A673 (cell line): ENCODE measurements at places on chromosomes 4 and X. TPM values are rescaled to one million over a fixed set of nuclear protein-coding genes. Genes with fewer than 3 reads are reported as not detected.

- no peaks in the 10 kb centered on the region for H3K4me1 ChIP-seq
- H3K4me3 ChIP-seq: no peak overlapping the region
- H3K27me3 ChIP-seq: peaks cover 21% of the 10 kb centered on the region
- no peak overlapping the region for H3K27ac ChIP-seq
- no peaks in the 10 kb centered on the region for H3K36me3 ChIP-seq
Measured at GRCh38 chr4:99711657-99712056, 54.0 kb upstream of the C4orf54 start.

DNA sequence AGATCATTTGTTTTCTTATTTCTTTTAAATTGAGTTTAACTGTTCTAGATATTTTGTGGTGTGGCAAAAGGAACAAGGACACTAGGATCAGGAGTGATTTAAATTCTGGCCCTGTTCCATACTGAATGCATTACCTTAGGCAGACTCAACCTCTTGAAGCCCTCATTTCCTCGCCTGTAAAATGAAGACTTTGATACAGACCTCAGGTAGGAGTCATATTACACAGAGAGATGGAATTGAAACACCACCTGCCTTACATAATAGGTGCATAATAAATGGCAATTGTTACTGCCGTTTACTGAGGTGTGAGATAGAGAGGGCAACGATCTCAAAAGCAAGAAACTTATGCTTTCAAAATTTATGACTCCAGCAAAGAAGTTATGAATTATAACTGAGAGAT, 28.2 kb upstream of the RASSF6 start:
- H3K4me1 ChIP-seq: no peaks in the 10 kb centered on the region
- no peak for DNase-seq
- no peaks in the 10 kb centered on the region for H3K27me3 ChIP-seq
- H3K27ac ChIP-seq: no peak overlapping the region
- H3K36me3 ChIP-seq: no peaks in the 10 kb centered on the region

DNA sequence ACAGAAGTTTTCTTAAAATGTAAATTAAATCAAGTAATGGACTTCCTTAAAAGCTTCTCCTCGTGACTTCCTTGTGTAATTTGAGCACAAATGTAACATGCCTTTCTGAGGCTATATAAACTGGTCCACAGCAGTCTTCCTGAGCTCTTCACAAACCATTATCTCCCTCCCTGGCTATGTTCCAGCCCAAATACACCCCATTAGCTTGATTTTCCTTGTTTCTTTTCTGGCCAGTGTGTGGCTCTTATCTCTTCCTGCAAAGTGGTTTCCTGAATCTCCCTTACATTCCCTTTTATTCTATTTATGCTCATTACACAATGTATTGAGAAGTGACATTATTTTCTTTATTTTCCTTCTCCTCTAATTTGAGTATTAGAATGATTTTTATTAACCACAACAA, 1085.3 kb upstream of the PCDH10 start:
- no peaks in the 10 kb centered on the region for H3K27me3 ChIP-seq
- H3K36me3 ChIP-seq: no peaks in the 10 kb centered on the region
- no peak overlapping the region for H3K4me3 ChIP-seq
- DNase-seq: peak; percentile 45
- H3K4me1 ChIP-seq: no peaks in the 10 kb centered on the region

- no peaks in the 10 kb centered on the region for H3K4me1 ChIP-seq
- no peaks in the 10 kb centered on the region for H3K36me3 ChIP-seq
- no peaks in the 10 kb centered on the region for H3K27me3 ChIP-seq
- H3K27ac ChIP-seq: no peak overlapping the region
Measured at GRCh38 chr4:38309471-38309870, 349.3 kb downstream of the PTTG2 start.

DNA sequence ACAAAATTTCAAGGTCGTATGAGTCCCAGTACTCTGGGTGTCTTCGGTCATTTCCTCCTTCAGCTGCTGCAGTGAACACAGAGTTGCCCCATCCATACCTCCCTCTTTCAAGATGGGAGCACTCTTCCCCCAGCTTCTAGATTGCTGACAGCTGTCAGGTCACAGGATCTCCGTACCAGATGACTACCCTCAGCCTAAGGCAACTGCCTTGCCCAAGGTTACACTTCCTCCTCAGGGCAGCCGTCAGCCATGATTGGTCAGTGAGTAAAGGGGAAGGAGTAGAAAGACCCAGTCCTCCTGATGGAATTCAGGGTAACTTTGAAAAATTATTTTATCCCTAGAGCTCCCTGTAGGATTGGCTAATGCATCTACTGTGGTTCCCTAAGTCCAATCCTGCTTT, 81.6 kb downstream of the NAF1 start:
- no peaks in the 10 kb centered on the region for H3K4me1 ChIP-seq
- no peaks in the 10 kb centered on the region for H3K36me3 ChIP-seq
- H3K27me3 ChIP-seq: no peaks in the 10 kb centered on the region

DNA sequence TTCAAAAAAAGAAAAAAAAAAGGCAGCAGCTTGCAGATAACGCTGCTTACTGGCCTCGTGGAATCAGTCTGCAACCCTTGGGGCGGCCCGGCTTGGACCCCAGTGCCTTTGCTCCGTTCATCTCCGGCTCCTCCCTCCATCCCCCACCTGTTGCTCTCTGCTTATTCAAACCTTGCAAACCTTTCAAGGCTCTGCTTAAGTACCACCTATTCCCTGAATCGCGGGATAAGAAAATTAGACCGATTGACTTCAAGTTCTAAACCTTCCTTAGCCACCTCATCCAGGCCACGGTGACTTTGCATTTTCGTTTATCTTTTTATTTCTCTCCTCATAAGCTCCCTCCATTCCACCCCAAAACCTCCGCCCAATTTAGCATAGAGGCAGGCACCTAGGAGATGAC, 1.4 kb upstream of the PHKA1 start:
- H3K27ac ChIP-seq: no peak overlapping the region
- no peak for DNase-seq
- no peak overlapping the region for H3K4me3 ChIP-seq
- no peaks in the 10 kb centered on the region for H3K27me3 ChIP-seq
- no peaks in the 10 kb centered on the region for H3K36me3 ChIP-seq

GRCh38 chr4:53618321-53618720, 27.0 kb upstream of the LNX1 start:
- H3K4me1 ChIP-seq: no peaks in the 10 kb centered on the region
- peaks cover 20% of the 10 kb centered on the region for H3K27me3 ChIP-seq
- H3K27ac ChIP-seq: no peak overlapping the region

DNA sequence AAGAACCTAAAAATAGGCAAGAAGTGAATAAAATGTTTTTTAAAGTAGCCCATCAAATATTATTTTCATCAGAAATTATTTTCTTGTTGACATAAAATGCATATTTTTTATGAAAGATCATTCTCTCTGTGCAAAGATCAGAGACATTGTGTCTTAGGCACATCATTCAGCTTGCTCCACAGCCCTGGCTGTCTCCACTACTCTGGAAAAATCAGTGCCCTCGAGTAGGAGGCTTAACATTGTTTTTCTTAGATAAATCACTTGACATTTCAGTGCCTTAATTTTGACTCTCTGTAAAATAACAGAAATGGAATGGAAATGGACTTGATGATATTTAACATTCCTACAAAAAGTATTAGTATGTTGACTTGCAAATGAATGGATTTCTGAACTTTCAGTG, 77.9 kb downstream of the FAT4 start:
- no peak for DNase-seq
- H3K27ac ChIP-seq: peak overlapping the region; percentile 19
- H3K4me1 ChIP-seq: peaks cover 28% of the 10 kb centered on the region
- H3K4me3 ChIP-seq: no peak overlapping the region

GRCh38 chr4:24988776-24989175, 42.0 kb downstream of the LGI2 start:
- no peak overlapping the region for H3K27ac ChIP-seq
- no peaks in the 10 kb centered on the region for H3K36me3 ChIP-seq
- H3K27me3 ChIP-seq: no peaks in the 10 kb centered on the region
- no peaks in the 10 kb centered on the region for H3K4me1 ChIP-seq

- no peak overlapping the region for H3K4me3 ChIP-seq
- peaks cover 7% of the 10 kb centered on the region for H3K4me1 ChIP-seq
- H3K36me3 ChIP-seq: no peaks in the 10 kb centered on the region
- DNase-seq: no peak
- peaks cover 11% of the 10 kb centered on the region for H3K27me3 ChIP-seq
- H3K27ac ChIP-seq: no peak overlapping the region
Measured at GRCh38 chr4:41133454-41134018, 80.8 kb downstream of the APBB2 start.

DNA sequence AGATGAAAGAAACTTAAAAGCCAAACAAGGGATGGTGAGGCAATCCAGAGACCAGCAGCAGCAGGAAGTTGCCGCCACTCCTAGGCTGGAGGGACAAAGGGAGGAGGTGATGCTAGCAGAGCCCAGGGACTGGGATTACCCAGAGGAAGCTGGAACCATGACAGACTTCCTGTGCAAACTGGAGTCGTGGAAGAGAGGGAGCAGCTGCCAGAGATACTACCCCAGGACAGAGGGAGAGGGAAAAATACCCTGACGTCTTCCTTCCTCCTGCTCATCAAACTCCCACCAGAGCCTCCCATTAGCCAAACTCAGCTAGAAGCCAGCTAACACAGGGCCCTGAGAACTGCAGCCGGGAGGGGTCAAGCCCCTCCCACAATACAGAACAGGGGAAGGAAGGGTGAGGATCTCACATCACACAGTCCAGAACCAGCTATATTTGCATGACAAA, 101.2 kb upstream of the KLF3 start:
- peak; percentile 82 for DNase-seq
- H3K4me1 ChIP-seq: peaks cover 7% of the 10 kb centered on the region
- no peak overlapping the region for H3K4me3 ChIP-seq
- H3K36me3 ChIP-seq: no peaks in the 10 kb centered on the region
- no peaks in the 10 kb centered on the region for H3K27me3 ChIP-seq

- H3K4me1 ChIP-seq: peaks cover 4% of the 10 kb centered on the region
- no peaks in the 10 kb centered on the region for H3K36me3 ChIP-seq
- no peaks in the 10 kb centered on the region for H3K27me3 ChIP-seq
- no peak overlapping the region for H3K4me3 ChIP-seq
Measured at GRCh38 chrX:46263494-46263893, 281.7 kb downstream of the ZNF674 start.

GRCh38 chr4:178745203-178745602, 1303.0 kb upstream of the AGA start:
- H3K27ac ChIP-seq: no peak overlapping the region

DNA sequence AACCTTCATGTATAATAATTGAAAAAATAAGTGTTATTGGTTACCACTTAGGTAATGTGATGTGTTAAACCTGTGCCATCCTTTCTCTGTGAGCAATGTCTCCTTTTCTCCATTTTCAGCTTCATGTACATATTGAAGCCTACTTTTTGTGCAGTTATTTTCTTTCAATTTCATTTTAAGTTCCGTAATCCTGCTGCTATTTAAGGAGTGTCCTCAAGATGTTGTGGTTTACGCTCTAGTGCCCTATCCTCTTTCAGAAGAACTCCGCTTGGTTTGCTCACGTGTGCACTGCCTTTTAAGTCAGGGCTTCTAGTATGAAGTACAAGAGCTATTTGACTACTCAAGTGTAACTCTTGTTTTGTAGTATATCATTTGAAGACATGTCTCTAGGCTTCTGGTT, 2253.2 kb upstream of the TENM3 start:
- no peaks in the 10 kb centered on the region for H3K4me1 ChIP-seq
- no peak overlapping the region for H3K27ac ChIP-seq
- H3K36me3 ChIP-seq: no peaks in the 10 kb centered on the region
- H3K27me3 ChIP-seq: no peaks in the 10 kb centered on the region
- no peak overlapping the region for H3K4me3 ChIP-seq

- peak; percentile 28 for DNase-seq
- no peak overlapping the region for H3K27ac ChIP-seq
- no peak overlapping the region for H3K4me3 ChIP-seq
- peaks cover 20% of the 10 kb centered on the region for H3K4me1 ChIP-seq
- H3K36me3 ChIP-seq: peaks cover 42% of the 10 kb centered on the region
Measured at GRCh38 chrX:45843518-45843917, 642.8 kb upstream of the DIPK2B start.

- no peak overlapping the region for H3K27ac ChIP-seq
- H3K4me1 ChIP-seq: no peaks in the 10 kb centered on the region
- no peak overlapping the region for H3K4me3 ChIP-seq
Measured at GRCh38 chrX:46863072-46863471, 26.2 kb downstream of the RP2 start.

DNA sequence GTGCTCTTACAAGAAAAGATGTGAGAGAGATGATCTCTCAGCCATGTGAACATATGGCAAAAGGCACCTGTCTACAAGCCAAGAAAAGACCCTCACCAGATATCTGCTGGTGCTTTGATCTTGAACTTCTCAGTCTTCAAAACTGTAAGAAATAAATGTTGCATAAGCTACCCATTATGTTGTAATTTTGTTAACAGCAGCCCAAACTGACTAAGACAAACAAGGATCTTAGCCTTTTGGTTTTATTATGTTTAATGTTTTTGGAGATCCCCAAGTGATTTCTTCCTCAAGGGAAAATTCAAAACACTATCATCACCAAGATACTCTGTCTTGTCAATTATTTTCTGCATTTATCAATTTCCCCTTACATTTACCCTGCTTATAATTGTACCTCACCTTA, 21.8 kb upstream of the CCNI start:
- no peak overlapping the region for H3K27ac ChIP-seq
- H3K4me1 ChIP-seq: no peaks in the 10 kb centered on the region
- H3K4me3 ChIP-seq: no peak overlapping the region
- DNase-seq: no peak
- H3K27me3 ChIP-seq: no peaks in the 10 kb centered on the region

GRCh38 chr4:140448162-140448561, 20.7 kb upstream of the CLGN start:
- H3K27me3 ChIP-seq: no peaks in the 10 kb centered on the region
- DNase-seq: no peak
- no peaks in the 10 kb centered on the region for H3K36me3 ChIP-seq
- no peak overlapping the region for H3K4me3 ChIP-seq
- H3K27ac ChIP-seq: no peak overlapping the region

DNA sequence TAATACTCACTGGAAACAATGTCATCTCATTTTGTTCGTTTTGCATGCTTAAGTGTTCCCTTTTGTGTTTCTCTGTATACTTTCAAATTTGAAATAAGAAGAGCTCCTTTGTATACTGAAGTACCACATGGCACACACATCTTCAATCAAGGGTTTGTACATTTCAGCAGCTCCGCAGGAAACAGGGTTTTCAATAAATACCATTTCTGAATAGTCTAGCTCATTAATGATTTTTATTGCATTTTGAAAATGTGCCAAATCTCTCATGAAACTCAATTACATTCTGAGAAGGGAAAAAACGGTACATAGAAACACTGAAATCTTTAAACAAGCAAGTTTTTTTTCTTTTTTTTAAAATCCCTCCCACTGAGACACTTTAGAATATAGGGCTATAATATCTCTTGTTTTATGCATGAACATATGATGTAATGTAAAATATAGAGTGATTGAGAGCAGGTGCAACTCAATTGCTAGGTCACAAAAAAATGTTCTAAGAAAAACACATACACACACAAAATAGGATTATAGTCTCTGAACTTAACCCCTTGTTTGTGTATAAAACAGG, 914.2 kb upstream of the PCDH7 start:
- H3K4me1 ChIP-seq: peaks cover 19% of the 10 kb centered on the region
- H3K36me3 ChIP-seq: no peaks in the 10 kb centered on the region
- peak; percentile 92 for DNase-seq
- no peaks in the 10 kb centered on the region for H3K27me3 ChIP-seq
- no peak overlapping the region for H3K4me3 ChIP-seq

MAGEA8 gene
- not detected in 2 replicates for total RNA-seq

CT45A10 gene
- not detected in 2 replicates for total RNA-seq

SATL1 gene
- 0.13 and 0.24 TPM in 2 replicates for total RNA-seq

ARR3 gene
- not detected in 2 replicates for total RNA-seq

TEX13C gene
- 0.07 TPM in 1 of 2 replicates, not detected in the other for total RNA-seq

GAGE12E gene
- total RNA-seq: not detected in 2 replicates

RTL9 gene
- 0.13 and 0.70 TPM in 2 replicates for total RNA-seq

GRIA3 gene
- not detected in 2 replicates for total RNA-seq

SPACA5 gene
- total RNA-seq: not detected in 2 replicates

TMSB15C gene
- total RNA-seq: 8.2 and 10.8 TPM in 2 replicates

SLC16A2 gene
- total RNA-seq: 17.8 and 24.7 TPM in 2 replicates
